Transverse colon (tissue), 4 donors: ENCODE measurements at places on chromosomes 11 and 22. TPM values are rescaled to one million over a fixed set of nuclear protein-coding genes. Genes with fewer than 3 reads are reported as not detected.
A peak's percentile ranks its signal among the peaks of the same experiment; 100 is the strongest.

SCGB1A1 gene
- not detected for total RNA-seq

OR10A6 gene
- total RNA-seq, result not detected

TRIM51 gene
- not detected for total RNA-seq

OR8A1 gene
- not detected for total RNA-seq

SCARF2 gene
- 7.5 TPM for total RNA-seq

HDHD5 gene
- total RNA-seq, result 51.9 TPM

PHOX2A gene
- total RNA-seq, result 0.41 TPM

SYT9 gene
- not detected for total RNA-seq

MRGPRX1 gene
- total RNA-seq, result not detected

DNA sequence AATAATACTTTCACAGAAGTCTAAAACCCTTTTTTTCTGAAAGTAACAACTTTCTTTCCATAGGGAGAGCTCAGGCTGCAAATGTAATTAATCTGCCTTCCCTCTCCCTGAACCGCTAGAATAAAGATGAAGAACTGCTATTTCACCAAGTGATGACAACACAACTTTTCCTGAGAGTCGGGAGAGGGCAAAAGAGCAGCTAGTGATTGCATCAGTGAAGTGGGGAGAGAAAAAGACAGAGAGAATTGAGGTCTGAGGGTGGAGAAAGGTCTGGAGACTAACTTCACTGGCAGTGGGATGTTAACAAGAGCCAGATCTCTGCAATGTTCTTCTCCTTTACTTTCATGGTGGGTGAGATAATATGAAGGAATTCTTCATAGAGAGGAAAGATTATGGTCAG is 10.9 kb upstream of the MPEG1 start:
- DNase-seq, result no peak
- peaks cover 18% of the 10 kb centered on the region for H3K4me1 ChIP-seq
- H3K27me3 ChIP-seq, result no peaks in the 10 kb centered on the region
- no peak overlapping the region for H3K4me3 ChIP-seq
- no peaks in the 10 kb centered on the region for H3K36me3 ChIP-seq

DNA sequence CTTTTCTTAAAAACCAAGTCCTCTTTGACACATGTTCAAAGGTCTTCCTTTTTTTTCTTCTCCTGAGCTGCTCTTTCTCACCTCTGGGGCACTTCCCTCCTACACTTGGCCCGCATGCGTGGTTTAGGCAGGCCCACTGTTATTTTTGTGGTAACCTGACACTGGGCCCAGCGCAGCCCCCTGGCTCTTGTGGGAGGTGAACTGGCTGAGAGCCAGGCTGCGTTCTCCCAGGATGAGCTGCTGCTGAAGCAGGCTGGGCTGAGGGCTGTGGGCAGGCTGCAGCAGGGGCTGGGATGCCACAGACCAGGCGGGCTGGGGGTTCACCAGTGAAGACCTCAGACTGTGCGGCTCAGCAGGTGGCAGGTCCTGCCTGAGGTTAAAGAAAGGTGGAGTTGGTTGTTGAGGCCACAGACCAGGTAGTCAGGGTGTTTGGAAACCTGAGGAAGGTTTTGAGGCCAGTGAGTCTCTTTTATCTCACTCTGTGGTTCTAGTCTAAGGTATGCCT is 72.4 kb downstream of the TEAD1 start:
- H3K27me3 ChIP-seq, result no peaks in the 10 kb centered on the region
- no peaks in the 10 kb centered on the region for H3K36me3 ChIP-seq
- H3K4me1 ChIP-seq, result peaks cover 19% of the 10 kb centered on the region
- H3K4me3 ChIP-seq, result no peak overlapping the region
- peak overlapping the region; percentile 20 for H3K27ac ChIP-seq
- DNase-seq, result no peak

- peaks cover 35% of the 10 kb centered on the region for H3K4me1 ChIP-seq
- no peak for DNase-seq
- H3K36me3 ChIP-seq, result no peaks in the 10 kb centered on the region
These were observed 1.4 kb downstream of the TMEM9B start for GRCh38 chr11:8962841-8963240.

DNA sequence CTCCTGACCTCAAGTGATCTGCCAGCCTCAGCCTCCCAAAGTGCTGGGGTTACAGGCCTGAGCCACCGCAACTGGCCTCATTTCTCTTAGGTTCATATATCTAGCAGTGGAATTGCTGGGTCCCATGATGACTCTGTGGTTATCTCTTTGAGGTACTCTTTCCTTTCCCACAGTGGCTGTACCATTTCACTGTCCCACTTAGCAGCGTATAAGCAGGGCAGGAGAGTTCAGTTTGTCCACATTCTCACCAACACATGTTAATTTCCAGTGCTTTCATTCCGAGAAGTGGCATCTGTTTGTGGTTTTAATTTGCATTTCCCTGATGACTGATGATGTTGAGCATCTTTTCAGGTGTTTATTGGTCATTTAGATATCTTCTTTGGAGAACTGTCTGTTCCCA is 16.4 kb downstream of the PRR5 start:
- no peaks in the 10 kb centered on the region for H3K27me3 ChIP-seq
- no peaks in the 10 kb centered on the region for H3K36me3 ChIP-seq
- no peak overlapping the region for H3K27ac ChIP-seq
- H3K4me1 ChIP-seq, result peaks cover 17% of the 10 kb centered on the region

- no peaks in the 10 kb centered on the region for H3K27me3 ChIP-seq
- H3K27ac ChIP-seq, result no peak overlapping the region
- no peaks in the 10 kb centered on the region for H3K36me3 ChIP-seq
- H3K4me1 ChIP-seq, result no peaks in the 10 kb centered on the region
- no peak for DNase-seq
These were observed 17.5 kb upstream of the FIBIN start for GRCh38 chr11:26976389-26976788.

GRCh38 chr22:48665311-48665995 is 1162.2 kb downstream of the BRD1 start:
- DNase-seq, result no peak
- no peak overlapping the region for H3K4me3 ChIP-seq
- H3K27me3 ChIP-seq, result no peaks in the 10 kb centered on the region
- H3K27ac ChIP-seq, result no peak overlapping the region

- no peaks in the 10 kb centered on the region for H3K36me3 ChIP-seq
- H3K27ac ChIP-seq, result no peak overlapping the region
- no peaks in the 10 kb centered on the region for H3K27me3 ChIP-seq
- no peaks in the 10 kb centered on the region for H3K4me1 ChIP-seq
- no peak for DNase-seq
- no peak overlapping the region for H3K4me3 ChIP-seq
These were observed 1107.6 kb downstream of the BRD1 start for GRCh38 chr22:48719978-48720661.

DNA sequence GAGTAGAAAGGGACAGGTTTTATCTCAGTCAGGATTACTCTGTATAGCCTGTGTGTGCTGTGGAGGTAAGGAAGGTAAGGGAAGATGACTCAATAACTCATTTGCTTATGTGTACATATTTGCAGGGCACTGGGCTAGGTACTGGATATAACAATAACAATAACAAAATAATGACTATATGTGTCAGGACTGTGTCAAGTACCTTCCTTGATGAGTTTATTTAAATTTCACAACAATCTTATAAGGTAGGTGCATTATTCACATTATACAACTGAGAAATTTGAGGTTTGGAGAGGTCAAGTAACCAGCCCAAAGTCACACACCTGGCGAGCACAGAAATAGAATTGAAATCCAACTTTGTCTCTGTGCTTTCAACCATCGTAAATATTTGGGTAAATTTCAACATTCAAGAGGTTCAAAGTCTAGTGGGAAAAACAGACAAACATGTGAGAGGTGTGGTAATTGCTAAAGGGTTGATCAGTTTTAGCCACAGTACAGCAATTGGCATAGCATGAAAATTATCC is 131.8 kb downstream of the APIP start:
- no peak overlapping the region for H3K27ac ChIP-seq
- H3K36me3 ChIP-seq, result no peaks in the 10 kb centered on the region
- no peaks in the 10 kb centered on the region for H3K27me3 ChIP-seq
- no peak overlapping the region for H3K4me3 ChIP-seq

- H3K36me3 ChIP-seq, result no peaks in the 10 kb centered on the region
- H3K27me3 ChIP-seq, result no peaks in the 10 kb centered on the region
- H3K4me1 ChIP-seq, result no peaks in the 10 kb centered on the region
- H3K4me3 ChIP-seq, result no peak within 1 kb of the TSS
- no peak within 1 kb of the TSS for H3K27ac ChIP-seq
- DNase-seq, result no peak
These were observed at the start of gene OR10A5 for GRCh38 chr11:6845383-6845782. Gene OR10A5, plus strand, starts transcription at chr11:6845683. Its CDS starts 0 bp downstream, at chr11:6845683.

DNA sequence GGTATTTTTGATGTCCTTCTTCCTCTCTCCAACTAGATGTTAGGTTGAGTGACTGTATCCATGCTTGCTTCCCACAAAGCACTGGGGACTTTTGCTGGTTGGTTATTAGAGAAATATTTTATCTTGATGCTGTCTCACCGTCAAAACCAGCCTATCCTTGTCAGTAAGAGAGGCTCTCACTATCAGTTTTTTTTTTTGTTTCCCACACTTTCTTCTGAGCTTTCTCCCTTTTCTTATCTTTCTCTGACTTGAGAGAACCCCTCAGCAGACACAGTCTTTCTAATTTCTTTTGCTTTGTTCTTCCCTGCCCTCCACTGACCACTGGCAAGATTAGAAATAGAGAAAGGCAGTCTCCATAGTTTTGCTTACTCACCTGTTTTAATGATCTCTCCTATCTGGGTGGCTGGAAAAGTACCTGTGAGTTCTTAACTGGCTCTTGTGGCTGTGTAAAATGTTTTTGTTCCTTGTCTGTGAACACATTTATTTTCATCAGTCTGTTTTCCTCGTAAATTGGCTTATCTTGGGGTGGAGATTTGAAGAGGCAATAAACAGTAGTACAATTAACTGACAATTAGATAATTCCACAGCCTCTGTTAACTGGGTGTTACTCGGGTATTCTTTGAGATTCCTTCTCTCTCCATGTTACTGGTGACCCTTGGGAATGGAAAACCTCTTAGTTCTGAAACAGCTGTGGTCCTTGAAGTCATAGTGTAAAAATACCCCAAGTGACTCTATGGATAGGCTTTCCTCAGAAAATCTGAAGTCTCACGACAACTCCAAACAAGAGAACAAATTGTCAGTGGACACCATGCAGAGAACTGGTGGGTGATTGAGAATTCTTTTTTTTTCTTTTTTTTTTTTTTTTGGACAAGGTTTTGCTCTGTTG is at the start of gene NXPE1:
NXPE1 (minus strand) TSS at position 457 of the 886 bp plus-strand sequence. CDS start 8,680 bp downstream, outside the sequence.
- H3K36me3 ChIP-seq, result no peaks in the 10 kb centered on the region
- peak within 1 kb of the TSS; percentile 41 for H3K4me3 ChIP-seq
- DNase-seq, result no peak
- H3K27me3 ChIP-seq, result no peaks in the 10 kb centered on the region

DNA sequence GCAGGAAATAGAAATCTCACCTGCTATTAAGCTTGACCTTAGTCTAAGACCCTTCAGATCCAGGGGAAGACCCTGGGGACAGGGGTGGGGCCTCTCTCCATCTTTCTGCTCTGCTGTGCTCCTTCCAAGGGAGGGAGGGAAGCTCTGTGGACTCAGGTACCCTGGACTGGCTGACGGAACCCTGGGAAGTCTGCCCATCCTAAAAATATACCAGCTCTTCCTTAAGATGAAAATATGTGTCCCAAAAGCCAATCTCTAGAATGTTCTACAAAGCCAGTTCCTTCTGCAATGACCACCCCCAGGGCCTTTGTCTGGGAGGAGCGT is 73.7 kb downstream of the RTL6 start:
- no peaks in the 10 kb centered on the region for H3K36me3 ChIP-seq
- no peak for DNase-seq
- H3K4me1 ChIP-seq, result no peaks in the 10 kb centered on the region
- no peak overlapping the region for H3K4me3 ChIP-seq
- peaks cover 10% of the 10 kb centered on the region for H3K27me3 ChIP-seq

GRCh38 chr11:32312206-32312817 is 123.0 kb downstream of the WT1 start:
- no peak for DNase-seq
- H3K27me3 ChIP-seq, result peaks cover 16% of the 10 kb centered on the region
- H3K4me1 ChIP-seq, result no peaks in the 10 kb centered on the region
- no peak overlapping the region for H3K4me3 ChIP-seq
- H3K27ac ChIP-seq, result no peak overlapping the region

DNA sequence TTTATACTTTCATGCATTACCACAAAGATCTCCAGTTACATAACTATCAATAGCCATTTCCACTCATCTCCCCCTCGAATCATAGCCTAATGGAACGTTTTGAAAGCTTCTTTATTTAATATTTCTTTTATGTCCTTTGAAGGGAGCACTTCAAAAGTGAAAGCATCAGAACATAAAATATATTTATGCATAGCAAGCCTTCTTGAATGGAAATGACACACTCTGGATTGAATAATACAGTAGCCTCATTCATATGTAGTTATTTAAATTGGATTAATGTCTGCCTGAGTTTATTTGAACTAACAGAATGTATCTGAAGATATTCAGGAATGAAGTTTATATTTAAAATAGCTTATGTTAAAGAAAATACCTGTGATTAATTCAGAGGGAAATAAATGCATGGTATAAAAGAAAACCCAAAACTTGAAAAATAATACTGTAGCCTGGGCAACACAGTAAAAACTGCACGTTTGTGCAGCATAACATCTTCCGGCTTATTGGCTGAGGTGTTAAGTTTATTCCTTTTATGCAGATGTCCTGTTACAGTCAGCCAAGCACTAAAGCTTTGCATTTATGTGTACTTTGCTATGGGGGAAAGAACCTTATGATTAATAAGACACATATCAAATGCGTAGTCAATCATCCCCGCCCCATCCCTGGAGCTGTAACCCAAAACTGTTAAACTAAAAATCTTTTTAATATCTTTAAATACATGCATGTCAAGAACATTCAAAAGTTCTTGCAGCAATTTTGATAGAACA is 22.0 kb downstream of the OOSP3 start:
- H3K27ac ChIP-seq, result no peak overlapping the region
- no peaks in the 10 kb centered on the region for H3K27me3 ChIP-seq
- no peaks in the 10 kb centered on the region for H3K36me3 ChIP-seq
- H3K4me3 ChIP-seq, result no peak overlapping the region

- H3K4me3 ChIP-seq, result no peak overlapping the region
- peak; percentile 73 for DNase-seq
- H3K36me3 ChIP-seq, result no peaks in the 10 kb centered on the region
- H3K27me3 ChIP-seq, result no peaks in the 10 kb centered on the region
These were observed 5.7 kb upstream of the ACAT1 start for GRCh38 chr11:108115500-108116140.

- H3K4me3 ChIP-seq, result no peak overlapping the region
- H3K36me3 ChIP-seq, result no peaks in the 10 kb centered on the region
- peaks cover 51% of the 10 kb centered on the region for H3K4me1 ChIP-seq
- peaks cover 66% of the 10 kb centered on the region for H3K27me3 ChIP-seq
- peak; percentile 66 for DNase-seq
- H3K27ac ChIP-seq, result no peak overlapping the region
These were observed 2.4 kb downstream of the MAPK11 start for GRCh38 chr22:50267591-50268390.

- no peaks in the 10 kb centered on the region for H3K36me3 ChIP-seq
- H3K4me1 ChIP-seq, result peaks cover 2% of the 10 kb centered on the region
- H3K4me3 ChIP-seq, result no peak overlapping the region
- H3K27ac ChIP-seq, result no peak overlapping the region
- no peak for DNase-seq
These were observed 10.5 kb upstream of the MMP3 start for GRCh38 chr11:102853956-102854355.
